ENCODE measurements at places on chromosomes 3 and 15.

DNA sequence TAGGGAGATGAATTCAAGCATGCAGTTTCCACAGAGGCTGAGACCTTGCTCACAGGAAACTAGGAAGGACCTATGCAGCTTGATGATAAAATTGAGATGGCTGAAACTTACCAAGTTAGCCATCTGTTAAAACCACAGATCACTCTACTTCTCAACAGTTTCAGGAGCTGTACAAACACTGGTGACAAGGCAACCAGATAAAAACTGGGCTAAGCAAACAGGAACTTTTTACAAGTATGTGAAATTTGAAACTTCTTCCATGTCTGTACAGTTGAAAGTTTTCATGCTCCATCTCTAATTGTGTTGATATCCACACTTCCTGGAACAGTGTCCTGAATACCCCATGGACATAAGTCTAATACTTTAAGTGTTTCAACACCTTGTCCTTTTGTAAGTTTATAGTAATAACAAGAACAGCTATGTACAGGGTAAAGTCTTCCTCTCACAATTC is 78.2 kb downstream of the FAIM start:
- DNase-seq = peak; percentile 82

DNA sequence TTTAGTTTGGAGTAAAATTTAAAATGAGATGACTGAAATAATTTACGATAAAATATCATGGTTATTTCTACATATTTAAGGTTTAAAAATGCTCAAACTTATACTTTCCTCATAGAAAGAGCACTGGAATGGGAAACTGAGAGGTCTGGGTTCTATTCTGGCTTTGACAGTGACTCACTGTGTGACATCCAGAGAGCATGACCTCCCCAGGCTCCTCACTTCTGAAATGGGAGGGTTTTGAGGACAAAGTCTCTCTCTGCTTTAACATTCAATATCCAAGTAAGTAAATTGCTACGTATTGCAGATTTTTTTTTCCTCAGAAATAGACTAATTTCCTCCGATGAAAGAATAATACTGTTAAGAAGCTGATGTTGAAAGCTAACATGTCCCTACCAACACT is 234.7 kb downstream of the TIGIT start:
- no peak for DNase-seq

DNA sequence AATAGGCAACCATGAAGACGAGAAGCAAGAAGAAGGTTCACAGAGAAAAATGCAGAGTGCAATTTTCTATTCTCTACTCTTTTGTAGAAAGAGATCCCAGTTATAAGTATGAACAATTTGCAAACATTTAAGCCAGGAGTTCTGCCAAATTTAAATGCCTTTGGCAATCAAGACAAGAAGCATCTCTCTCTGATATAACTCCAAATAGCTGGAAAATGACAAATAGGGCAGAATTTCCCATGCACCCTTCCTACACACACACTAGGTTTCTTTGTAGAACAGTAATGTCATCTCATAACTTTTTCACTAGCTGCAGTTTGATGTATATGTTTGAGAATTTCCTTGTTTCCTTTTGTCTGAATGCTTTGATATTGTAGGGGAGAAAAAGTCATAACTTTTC is 333.5 kb upstream of the AZI2 start:
- no peak for DNase-seq

DNA sequence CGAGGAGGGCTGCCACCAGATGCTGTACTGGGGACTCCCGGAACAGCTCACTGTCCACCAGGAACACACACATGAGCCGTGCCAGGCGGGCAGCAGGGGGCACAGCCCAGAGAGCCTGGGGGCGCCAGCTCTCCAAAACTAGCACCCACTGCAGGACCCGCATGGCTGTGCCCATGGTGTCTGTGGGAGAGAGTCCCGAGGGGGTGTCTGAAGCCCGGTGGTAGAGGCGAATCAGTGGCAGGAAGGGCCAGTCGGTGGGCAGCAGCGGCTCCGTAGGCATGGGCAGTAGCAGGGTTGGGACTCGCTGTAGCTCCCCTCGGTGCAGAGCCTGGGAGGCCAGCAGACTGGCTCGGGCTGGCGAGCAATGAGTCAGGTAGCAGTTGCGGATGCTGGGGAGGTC is 7.0 kb upstream of the LTK start:
- no peak for DNase-seq

DNA sequence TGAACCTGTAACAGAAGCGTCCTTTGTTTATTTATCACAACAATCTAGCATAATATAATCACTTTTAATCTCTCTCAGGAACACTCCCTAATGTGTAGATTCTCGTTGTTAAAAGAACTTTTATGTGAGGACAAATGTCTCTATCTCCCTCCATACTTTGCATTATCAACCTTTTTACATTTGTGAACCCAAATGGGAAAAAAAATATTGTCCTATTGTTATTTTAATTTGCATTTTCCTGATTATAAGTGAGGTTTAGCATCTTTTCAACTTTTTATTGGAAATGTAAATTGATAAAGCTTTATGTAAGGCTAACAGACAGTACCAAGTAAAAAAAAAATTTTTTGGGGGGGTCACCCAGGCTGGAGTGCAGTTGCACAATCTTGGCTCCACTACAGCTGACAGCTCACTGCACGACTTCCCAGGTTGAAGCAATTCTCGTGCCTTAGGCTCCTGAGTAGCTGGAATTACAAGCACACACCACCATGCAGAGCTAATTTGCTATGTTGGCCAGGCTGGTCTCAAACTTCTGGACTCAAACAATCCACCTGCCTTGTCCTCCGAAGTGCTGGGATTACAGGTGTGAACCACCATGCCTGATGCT is 33.0 kb upstream of the DENND4A start:
- DNase-seq = peak; percentile 70

- DNase-seq = no peak
Observed at GRCh38 chr15:66078196-66078928, 175.2 kb downstream of the MEGF11 start.

GRCh38 chr3:79184251-79184650 is 583.5 kb downstream of the ROBO1 start:
- DNase-seq = no peak

DNA sequence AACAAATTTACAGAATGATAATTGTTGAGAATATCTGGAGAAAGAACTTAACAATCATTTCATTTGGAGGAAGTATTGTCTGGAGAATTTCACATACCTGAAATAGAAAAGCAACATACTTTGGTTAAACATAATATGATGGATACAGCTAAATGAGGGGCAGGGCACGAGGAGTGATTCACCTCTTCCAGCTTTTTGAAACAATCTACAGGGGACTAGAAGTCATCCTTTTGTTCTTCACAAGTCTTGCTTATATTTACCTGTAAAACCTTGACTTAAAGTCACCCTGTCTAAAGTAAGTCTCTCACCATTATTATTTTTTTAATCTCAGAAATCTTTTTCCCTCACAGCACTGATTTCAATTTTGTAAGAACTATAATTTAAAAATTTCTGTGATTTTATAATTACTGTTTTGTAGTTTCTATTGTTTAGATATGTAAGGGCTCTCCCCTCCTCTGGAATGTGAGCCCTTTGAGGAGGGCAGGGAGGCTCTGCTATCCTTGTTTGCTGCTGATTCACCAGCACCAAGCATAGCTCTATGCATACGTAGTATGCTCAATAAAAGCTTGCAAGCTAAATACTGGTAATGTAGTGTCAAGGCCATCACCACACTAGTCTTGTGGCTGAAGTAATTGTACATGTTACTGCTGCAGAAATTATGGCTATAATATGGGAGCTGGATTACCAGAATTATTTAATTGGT is 193.9 kb upstream of the THRB start:
- DNase-seq = peak; percentile 62

GRCh38 chr3:112605285-112605684 is 35.7 kb downstream of the CCDC80 start:
- peak; percentile 92 for DNase-seq

DNA sequence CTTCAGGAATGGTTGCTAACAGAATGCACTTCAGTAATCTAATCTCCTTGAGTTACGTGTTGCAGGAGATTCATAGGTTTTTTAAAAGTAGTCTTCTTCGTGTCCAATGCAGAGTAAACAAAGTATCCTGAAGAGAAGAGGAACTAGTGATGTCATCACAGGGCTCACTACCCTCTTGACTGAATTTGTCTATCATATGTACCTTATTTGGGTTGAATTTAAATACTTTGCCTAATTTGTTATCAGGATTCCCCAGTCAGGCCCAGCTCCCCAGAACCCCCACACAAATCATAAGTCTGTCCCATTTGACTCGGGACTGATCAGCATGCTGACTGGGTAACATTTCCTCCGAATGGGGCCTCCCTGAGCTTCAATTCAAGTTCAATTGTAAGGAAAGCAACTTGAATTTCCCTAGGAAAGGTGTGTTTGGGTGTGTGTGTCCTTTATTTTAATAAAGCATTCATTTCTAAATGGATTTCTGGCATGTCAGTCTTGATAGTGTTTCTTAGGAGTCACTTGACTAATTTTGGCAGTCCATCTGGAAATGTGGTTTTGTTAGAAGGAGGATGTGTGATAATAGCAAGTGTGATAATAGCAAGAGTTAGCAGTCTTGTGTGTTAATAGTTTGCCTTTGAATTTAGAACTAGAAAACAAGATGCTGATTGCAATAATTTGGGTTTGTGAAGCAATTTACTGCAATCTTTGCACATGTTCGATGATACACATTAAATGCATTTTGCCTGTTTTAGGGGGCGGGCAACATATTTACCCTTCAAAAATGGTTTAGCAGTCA is 21.9 kb downstream of the OXNAD1 start:
- no peak for DNase-seq

GRCh38 chr15:39442898-39443297 is 138.0 kb upstream of the THBS1 start:
- no peak for DNase-seq

GRCh38 chr15:31366169-31366734 is 39.6 kb downstream of the KLF13 start:
- peak; percentile 49 for DNase-seq

- DNase-seq = no peak
Observed at GRCh38 chr15:60782316-60782715, 303.4 kb upstream of the ICE2 start.

DNA sequence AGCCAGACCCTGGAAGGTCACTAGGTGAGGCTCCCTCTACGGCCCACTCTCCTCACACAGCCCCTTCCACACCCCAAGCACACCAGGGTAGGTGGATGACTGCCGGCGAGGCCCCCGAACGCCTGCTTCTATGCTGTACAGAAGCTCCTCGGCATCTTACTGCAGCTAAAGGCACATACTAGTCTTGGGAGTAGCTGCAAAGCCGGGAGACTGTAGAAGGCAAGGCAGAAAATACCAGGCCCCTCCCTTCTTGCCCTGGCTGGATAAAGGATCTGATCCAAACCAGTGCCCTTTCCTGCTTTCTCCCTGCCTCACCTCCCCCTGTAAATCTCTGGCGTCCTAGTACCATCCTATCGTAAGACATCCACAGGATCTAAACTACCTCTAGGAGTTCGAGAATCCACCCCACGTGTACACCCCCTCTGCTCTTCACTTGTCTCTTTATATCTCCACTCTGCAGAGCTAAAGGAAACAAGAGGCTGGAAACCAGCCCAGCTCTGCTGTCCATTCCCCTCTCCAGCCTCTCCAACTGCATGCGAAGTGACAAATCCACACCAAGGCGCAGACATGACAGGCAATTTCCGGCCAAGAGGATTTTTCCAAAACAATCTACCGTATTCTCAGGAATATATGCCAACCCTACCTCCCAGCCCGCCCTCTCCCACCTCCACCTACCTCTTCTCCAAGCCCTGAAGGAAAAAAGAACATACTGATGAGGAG is 11.8 kb downstream of the TNK2 start:
- peak; percentile 65 for DNase-seq

DNA sequence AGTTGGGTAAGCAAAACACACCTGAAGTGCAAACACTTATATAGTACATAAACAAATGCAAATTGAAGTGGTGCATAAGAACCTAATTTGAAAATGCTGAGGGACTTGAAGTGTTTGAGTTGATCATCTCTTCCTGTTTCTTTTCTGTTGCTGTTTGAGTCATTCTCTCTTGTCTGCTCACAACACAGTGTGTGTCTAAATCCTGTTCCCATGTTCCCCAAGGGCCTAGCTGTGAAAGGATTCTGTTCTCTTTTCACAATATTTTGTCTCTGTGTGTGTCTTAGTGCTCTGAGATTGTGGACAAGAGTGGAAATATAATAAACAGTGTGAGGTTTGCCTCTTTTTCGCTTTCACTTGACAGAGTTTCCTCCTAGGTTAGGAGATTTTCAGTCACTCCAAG is 6.1 kb downstream of the CD96 start:
- DNase-seq = no peak

GRCh38 chr3:12252889-12253288 is 36.0 kb upstream of the PPARG start:
- no peak for DNase-seq

- DNase-seq = no peak
Observed at GRCh38 chr3:52038227-52038626, 18.1 kb downstream of the DUSP7 start.

- peak; percentile 81 for DNase-seq
Observed at GRCh38 chr3:31379598-31379997, 153.1 kb upstream of the STT3B start.

DNA sequence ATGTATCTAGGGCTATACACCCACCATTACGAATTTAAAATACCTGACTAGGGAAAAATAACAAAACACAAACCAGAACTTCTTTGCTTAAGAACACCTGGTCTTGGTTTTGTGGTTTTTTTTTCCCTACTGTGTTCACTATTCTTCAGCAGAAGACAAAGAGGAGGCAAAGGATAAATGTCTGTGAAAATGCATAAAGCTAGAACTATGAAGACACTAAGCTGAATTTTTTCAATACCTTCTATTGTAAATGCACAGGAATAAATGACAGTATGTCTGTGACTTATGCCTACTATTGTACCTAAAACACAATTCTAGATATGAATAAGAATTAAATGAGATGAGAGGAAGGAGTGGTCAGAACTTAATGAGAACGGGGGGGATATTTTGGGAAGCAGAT is 86.9 kb downstream of the TBL1XR1 start:
- DNase-seq = no peak

DNA sequence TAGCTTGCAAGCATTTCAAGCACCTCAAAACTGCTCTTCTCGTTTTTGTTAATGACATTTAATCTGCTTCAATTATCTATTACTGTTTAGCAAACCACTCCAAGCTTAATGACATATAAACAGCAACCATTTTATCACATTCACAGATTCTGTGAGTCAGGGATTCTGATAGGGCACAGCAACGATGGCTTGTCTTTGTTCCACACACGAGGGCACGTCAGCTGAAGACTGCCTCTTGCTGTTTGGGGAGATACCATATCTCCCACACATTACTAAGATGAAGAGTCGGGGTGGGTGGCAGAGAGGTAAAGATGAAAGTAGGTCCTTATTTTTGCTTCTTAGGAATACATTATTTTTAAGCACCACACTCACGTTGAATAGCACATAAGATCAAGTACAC is 19.3 kb downstream of the CPOX start:
- DNase-seq = no peak

GRCh38 chr3:113228498-113229286 is 17.3 kb downstream of the BOC start:
- no peak for DNase-seq

DNA sequence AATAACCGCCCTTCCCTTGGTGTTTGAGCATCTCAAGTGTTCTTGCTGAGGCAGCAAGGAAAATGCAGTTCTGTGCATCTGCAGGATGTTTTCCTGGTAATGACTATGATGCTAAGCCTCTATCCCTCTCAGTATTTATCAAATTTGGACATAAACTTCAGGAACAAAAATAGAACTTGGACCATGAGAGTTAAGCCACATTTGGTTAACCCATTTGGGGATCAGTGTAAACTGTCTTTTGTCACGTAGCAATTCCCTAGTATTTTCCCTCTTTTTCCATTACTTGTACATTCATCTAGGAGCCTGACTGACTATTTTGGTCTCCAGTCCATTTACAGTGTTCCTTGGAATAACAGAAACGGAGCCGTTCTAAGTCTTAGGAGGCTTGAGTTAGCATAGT is 250.8 kb downstream of the RBMS3 start:
- no peak for DNase-seq

- DNase-seq = no peak
Observed at GRCh38 chr3:14406336-14406735, 3.9 kb downstream of the SLC6A6 start.

All from amniotic epithelial cell (primary cell).